ENCODE measurements at places on chromosomes 6 and 20.

GRCh38 chr20:39269493-39270217 is 307.5 kb downstream of the DHX35 start:
- DNase-seq, result no peak
- no peak overlapping the region for H3K27ac ChIP-seq
- no peaks in the 10 kb centered on the region for H3K27me3 ChIP-seq
- no peaks in the 10 kb centered on the region for H3K4me1 ChIP-seq

GRCh38 chr6:168045706-168046620 is 33.0 kb downstream of the FRMD1 start:
- no peak for DNase-seq
- no peaks in the 10 kb centered on the region for H3K4me1 ChIP-seq
- no peaks in the 10 kb centered on the region for H3K36me3 ChIP-seq
- H3K27me3 ChIP-seq, result no peaks in the 10 kb centered on the region
- no peak overlapping the region for H3K4me3 ChIP-seq

DNA sequence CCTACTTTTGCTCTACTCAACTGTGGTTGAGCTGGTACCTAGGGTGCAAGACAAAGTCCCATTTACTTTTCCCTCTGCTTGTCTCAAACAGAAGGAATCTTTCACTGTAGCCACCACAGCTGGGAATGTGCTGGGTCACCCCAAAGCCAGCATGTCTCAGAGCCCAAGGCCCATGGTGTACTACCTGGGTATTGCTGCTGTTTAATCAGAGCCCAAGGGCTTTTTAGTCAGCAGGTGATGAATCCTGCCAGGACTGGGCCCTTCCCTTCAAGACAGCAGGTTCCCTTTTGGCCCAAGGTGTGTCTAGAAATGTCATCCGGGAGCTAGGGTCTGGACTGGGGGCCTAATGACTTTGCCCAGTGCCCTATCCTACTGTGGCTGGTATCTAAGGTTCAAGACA is 249.8 kb downstream of the HDGFL1 start:
- no peaks in the 10 kb centered on the region for H3K36me3 ChIP-seq
- H3K4me3 ChIP-seq, result no peak overlapping the region
- DNase-seq, result no peak
- no peaks in the 10 kb centered on the region for H3K4me1 ChIP-seq

DNA sequence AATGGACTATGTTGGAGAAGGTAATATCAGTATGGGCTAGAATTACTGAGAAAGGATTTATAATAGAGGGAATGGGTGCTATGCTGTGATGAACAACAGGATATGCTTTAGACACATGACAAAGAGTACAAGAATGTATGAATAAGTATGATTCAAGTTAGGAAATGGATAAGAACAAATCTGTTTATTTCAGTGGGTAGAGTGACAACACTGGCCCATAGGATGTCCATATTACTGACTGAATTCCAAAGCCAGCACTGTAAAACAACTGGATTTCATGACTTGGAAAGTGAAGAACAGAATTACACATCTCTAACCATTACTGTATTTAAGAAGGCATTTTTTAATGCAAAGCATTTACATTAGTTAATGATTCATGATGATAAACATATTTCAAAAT is 35.9 kb downstream of the EPM2A start:
- no peaks in the 10 kb centered on the region for H3K36me3 ChIP-seq
- DNase-seq, result peak; percentile 73
- H3K4me1 ChIP-seq, result peaks cover 16% of the 10 kb centered on the region
- H3K4me3 ChIP-seq, result no peak overlapping the region

GRCh38 chr20:59400708-59401107 is 100.3 kb downstream of the EDN3 start:
- DNase-seq, result no peak
- H3K36me3 ChIP-seq, result no peaks in the 10 kb centered on the region
- H3K27me3 ChIP-seq, result peaks cover 46% of the 10 kb centered on the region

DNA sequence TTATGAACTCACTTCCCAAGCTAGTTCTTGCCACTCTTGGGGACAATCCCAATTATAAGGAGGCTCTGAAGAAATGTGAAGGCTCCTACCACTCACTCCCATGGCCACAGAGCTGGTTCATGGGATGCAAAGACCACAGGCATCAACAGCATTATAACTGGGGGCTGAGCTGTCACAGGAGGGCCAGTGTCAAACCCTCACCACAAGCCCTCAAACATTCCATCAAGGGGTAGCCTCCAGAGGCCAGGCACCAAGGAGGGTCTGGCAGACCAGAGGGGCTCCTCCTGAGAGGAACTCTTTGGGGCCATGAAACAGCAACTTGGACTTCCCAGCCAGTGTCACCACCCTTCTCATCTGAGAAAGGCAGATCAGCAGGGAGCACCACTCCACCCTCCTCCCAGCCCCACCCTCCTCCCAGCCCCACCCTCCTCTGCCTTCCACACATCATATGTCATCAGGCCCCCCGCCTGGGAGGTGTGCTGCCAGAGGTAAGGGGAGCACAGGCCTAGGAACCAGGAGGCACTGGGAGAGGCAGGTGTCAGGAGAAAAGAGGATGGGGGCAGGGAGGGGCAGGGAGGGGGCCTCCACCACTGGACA is 1.2 kb upstream of the TSPO2 start:
- H3K27me3 ChIP-seq, result peaks cover 3% of the 10 kb centered on the region
- peaks cover 9% of the 10 kb centered on the region for H3K4me1 ChIP-seq
- no peak for DNase-seq
- no peak overlapping the region for H3K4me3 ChIP-seq
- no peaks in the 10 kb centered on the region for H3K36me3 ChIP-seq

Measured in astrocyte (in vitro differentiated cells and primary cell).